ENCODE measurements at places on chromosomes 3 and 15.

DNA sequence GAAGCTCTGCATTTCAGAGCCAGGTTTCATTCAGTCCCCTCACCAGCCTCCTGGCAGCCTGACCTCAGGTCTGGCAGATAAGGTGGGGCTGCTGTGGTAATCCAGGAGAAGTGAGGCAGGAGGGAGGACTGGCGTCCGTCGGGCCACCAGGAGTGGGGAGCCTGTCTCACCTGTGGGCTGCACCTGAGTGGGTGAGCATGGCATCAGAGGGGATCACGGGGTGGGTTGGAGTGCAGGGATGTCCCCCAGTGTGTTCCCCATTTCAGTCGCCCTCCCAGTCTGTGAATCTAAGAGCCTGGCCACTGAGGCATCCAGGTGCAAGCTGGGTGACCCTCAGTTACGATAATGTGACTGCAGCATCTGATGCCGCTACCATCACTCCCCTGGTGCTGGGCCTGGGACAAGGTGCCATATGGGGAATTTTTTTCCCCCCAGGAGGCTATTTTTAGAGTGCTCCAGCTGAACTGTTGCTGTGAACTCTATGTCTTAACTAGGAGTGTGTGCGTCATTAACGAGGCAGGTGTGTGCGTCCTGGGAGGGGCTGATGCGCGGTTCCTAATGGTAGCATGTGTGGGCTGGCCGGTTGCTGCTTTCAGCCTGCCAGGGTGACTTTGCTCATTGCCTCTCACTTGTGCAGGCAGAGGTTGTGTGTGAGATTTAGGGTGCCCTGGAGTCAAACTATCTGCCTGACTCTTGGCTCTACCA is 165.2 kb downstream of the SLCO3A1 start:
- no peak for DNase-seq

DNA sequence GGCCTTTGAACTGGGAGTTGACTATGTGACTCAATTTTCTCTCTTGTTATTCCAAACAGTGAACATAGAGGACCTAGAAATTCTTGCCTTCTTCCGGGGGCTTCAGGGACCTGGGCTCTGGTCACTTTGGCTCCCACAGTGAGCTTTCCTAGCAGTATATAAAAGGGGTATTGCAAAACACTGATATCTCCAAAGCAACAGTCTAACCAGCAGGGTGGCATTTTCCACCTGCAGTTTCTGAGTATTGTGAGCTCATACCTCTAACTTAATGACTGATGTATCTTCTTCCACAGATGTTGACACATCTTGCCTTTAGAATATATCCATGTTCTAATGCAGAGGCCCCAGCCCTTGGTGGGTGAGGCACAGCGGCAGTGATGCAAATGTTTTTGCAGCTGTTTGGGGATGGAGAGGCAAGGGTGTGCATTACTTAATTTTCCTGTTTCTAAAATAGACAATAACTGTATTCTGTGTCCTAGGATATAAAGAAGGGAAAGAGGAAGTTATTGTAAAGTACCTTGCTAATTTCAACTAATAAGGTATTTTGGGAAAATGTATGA is 45.7 kb upstream of the ADGRG7 start:
- DNase-seq: no peak

DNA sequence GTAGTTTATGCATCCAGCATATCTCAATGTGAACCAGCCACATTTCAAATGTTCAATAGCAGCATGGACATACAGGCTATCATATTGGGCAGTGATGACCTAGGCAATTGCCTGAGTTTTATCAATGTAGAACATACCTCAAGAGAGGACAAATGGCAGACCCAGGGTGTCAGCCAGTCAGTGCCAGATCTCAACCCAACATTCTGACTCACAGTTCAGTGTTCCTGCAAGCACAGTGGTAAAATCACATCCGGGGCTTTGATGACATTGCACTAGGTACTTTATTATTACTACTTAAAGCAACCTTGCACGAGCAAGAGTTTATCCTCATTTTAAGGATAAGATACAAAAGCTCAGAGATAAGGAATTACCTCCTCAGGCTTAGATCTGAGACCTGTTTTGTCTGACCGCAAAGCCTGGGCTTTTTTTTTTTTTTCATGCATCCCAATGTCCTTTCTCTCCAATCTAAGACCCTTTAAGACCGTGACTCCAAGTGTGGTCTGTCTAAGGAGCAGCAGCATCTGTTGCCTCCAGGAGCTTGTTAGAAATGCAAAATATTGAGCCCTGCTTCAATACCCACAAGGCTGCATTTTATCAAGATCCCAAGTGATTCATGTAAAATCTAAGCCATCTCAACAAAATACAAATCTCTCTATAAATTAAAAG is 60.1 kb downstream of the SLC12A1 start:
- no peak for DNase-seq

DNA sequence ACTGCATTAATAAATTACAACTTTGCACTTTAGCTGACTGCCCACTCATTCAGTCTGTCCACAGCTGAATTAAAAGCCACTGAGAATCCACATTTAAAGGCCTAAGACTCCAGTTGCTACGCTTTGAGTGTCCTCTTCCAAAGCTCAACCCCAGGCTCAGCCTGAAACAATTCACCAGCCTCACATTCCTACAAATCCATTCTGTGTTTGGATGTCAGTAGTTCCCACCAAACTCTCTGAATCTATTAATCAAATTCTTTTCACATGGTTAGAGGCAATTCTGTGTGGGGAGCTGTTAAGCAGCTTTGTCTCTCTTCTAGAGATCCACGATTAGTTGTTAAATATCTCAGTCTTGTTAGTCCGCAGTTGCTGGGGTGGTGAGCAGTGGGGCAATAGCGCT is 116.8 kb upstream of the UBE2E2 start:
- no peak for DNase-seq

GRCh38 chr3:71850654-71851053 is 65.7 kb upstream of the PROK2 start:
- DNase-seq: no peak

DNA sequence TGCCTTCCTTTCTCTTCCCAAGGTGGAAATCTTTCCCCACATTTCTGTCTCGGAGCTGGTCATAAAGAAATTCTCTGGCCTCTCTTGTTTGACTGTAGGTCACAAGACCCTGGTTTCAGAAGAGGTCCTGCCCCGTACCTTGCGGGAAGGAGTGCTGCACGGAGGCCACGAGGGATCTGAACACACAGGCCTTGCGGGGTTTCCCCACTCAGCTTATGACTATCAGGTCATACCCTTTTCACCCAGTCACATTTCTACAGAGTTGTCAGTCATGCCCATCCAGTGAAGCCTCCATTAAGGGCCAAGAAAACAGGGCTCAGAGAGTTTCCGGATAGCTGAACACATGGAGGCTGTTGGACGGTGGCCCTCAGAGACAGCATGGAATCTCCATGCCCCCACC is 54.7 kb upstream of the ATP13A3 start:
- DNase-seq: no peak

GRCh38 chr3:47622671-47623461 is 44.2 kb upstream of the CSPG5 start:
- DNase-seq: no peak

DNA sequence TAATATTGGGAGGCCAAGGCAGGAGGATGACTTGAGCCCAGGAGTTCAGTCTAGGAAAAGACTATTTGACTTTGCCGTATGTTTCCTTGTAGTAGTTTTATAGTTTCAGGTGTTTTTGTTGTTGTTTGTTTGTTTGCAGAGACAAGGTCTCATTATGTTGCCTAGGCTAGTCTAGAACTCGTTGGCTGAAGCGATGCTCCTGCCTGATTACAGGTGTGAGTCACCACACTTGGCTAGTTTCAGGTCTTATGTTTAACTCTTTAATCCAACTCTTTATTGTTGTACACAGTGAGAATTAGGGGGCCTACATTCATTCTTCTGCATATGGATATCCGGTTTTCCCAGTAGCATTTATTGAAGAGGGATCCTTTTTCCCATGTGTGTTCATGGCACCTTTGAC is 32.0 kb downstream of the FAIM start:
- DNase-seq: no peak

GRCh38 chr3:177068967-177069366 is 128.3 kb downstream of the TBL1XR1 start:
- DNase-seq: no peak

DNA sequence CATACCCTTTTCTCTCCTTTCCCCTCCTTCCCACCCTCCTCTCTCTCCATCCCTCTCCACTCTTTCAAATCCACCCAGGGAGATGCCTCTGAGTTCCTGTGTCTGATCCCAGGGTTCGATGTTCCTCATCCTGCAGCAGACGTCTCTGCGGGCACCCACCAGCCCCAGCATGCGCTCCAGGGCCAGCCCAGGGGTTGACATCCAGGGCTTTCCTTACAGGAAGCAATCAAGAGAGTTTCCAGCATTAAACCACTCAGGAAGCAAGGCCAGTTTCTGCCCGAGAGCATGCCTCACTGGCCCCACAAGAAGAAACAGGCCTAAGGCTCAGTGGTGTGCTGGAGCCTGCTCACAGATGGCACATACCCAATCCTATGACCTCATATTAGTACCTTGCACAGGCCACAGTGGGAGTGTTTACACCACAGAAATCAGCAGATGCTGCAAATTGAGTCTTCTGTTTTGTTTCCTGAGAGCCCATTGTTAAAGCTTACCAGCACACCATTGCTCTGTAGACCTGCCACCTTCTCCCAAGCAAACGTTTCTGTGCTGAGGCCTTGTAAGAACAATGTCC is 13.2 kb downstream of the SLC6A1 start:
- DNase-seq: no peak

DNA sequence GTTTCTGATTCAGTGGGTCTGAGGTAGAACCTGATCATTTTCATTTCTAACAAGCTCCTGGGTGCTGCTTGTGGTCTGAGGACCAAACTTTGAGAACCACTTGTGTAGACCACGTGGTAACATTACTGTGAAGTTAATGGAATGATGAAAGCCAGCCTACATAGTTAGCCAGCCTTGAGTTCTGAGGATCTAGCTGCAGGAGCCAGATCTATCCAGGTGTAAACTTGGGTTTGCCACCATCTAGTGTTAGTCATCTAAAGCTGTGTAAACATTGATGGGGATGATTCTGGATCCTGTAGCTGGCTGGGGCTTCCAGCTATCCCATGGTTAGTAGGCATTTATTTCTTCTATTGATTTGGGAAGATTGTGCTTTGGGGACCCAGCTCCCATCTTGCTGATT is 170.0 kb downstream of the TMEM108 start:
- DNase-seq: no peak

DNA sequence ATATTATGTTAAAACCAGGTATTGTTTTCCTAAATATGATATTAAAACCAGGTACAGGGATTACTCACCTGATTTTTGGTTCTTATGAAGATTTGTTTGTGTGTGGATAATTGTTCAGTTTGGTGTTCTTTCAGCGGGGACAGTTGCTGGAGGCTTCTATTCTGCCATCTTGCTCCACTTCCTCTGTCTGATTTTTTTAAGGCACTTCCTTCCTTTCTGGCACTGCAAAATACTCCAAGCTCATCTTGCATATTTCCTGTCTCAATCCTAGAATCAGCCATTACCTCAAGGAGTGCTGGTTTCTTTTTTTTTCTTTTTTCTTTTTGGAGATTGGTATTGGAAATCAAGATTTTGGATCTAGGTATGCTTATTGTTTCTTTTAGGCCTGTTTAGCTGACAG is 229.9 kb downstream of the SV2B start:
- no peak for DNase-seq

- peak; percentile 3 for DNase-seq
Measured at GRCh38 chr15:78540871-78541743, 863 bp downstream of the PSMA4 start.

GRCh38 chr3:153927107-153927506 is 194.1 kb upstream of the ARHGEF26 start:
- no peak for DNase-seq

DNA sequence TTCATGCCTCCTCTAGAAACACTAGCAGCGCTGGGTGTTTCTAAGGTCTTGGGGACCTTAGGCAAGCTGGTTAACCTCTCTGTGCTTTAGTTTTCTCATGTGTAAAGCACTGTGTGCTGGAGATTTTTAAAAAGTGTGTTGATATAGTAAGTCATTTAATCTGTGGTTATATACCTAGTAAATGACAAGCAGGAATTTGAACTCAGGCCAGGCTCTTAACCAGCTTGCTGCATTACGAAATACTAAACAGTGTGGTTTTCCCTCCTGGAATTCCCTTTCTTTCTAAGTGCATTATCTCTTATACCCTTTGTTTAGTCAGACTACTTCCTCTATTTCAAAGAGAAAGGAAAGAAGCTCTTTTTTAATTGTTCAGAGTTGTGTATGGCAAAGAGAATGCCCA is 26.5 kb downstream of the NEO1 start:
- no peak for DNase-seq

- no peak for DNase-seq
Measured at GRCh38 chr3:10623578-10624275, 118.3 kb upstream of the ATP2B2 start.

- DNase-seq: no peak
Measured at GRCh38 chr3:117499189-117499870, 789.8 kb downstream of the TUSC7 start.

GRCh38 chr3:134897391-134898141 is 102.5 kb downstream of the EPHB1 start:
- no peak for DNase-seq

DNA sequence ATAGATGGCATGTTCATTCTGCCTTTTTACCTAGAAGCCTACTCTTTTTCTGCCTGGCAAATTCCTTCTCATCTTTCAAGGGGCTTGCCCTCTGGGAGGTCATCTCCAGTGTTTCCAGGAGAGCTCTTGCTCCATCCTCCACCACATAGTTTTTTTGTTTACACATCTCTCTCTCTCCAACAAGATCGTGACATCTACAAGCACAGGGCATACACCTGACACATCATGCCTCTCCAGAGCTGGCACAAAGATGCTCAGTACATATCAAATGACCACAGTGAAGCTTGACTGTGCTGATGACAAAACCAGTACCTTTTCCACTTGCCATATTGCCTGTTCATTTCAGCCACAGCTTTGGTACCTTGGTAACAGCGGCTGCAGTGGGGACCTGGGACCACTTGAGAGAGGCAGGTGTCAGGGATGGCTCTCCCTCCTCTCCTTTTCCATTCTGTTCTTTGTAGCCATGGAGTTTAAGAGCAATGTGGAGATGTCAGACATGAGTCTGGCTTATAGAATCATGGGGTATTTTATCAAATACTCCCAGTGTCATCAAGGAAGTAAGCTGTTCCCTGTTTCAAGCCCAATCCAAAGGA is 15.4 kb downstream of the ALPK3 start:
- no peak for DNase-seq

DNA sequence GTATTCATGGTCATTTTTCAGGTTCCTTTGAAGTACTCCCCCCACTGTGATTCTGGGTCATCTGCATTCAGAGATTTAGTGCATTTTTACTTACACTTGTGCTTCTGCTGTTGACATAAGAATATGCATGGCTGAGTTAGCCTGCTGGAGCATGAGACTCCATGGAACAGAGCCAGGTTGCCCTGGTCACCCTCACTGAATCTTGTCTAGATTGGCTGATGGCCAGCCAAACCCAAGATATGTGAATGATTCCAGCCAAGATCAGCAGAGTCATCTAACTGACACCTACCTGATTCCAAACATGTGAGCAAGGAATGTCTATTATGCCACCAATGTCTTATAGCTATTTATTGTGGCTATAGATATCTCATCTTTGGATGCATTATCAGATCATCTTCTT is 25.1 kb downstream of the DTWD1 start:
- DNase-seq: no peak

DNA sequence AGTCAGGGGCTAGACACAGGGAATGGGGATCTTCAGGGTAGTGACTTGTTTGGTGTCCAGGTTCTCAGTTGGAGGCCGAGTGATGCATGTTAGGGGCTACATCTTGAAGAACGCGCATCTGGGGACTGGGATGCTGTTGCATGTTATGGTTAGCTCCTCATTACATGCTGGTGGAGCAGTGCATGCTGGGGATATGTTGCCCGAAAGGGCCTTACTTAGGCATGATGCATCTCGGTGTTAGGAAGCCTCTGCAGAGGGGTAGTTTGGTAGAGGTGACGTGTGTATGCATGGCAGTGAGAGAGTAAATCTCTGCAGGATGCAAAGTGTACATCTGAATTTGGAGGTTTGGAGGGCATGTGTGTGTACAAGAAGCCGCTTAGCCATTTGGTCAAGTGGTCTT is 2.4 kb downstream of the EIF4G1 start:
- no peak for DNase-seq

Data from central memory CD4-positive, alpha-beta T cell (primary cell).